ENCODE measurements at places on chromosomes 5 and 9.

DNA sequence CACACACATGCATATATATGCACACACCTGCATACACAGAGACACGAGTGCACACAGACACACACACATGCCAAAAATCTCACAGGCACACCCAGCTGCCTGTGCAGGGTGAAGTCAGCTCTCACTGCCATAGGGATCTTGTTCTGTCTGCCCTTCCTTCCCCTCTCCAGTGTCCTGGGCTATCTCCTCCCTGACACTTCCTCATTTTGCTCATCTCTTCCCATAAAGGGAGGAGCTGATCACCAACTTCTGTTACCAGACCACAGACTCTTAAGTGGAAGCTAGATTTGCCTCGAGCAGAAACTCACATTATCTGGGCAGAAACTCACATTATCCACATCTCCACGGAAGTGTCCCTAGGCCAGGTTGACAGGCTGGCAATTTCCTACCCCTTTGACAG, 28.7 kb downstream of the LCP2 start:
- no peak for DNase-seq

DNA sequence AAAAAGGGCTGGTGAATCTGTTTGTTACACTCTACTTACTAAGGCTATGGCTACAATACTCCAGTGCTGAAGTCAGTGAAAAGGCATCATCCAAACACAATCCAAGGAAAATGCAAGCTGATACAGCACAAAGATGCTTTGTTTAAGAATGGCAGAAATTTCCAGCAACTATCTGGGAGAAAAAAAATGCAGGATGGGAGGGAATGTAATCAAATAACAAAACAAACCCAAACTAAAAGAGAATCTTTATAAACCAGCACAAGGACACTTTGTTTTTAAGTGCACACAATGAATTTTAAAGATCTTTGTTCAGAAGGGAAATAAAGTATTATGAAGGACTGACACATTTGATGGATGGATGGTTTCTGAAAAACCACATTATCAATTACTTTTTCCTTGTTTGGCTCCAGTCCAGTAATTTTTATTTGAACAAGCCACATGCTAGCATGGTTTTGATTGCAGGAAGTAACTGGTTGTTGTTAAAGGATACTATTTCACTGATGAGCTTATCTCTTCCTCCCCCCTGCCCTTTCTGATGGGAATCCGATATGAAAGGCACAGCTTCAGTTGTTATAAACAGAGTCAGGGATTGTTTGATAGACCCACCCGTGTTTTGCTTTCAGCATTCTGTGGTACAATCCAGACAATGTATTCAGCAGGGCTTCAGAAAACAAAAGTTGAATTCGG, 12.1 kb upstream of the TLE4 start:
- no peak for DNase-seq

DNA sequence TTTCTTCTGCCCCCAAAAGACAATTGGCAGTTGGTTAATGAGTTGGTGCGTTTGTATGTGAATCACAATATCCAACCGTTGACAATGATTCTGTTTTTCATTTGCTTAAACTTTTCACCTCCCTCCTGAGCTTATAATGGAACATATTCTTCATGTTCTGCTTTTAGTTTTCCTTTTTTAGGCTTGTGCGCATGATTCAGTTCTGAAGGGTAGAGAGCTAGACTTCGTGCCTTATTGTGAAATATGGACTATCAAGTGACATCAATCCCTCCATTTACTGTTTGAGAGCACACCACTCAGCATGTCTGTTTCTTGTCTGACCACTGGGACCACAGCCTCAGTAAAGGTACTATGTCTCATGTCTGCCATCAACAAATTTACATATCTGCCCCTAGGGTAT, 30.5 kb upstream of the LPAR1 start:
- no peak for DNase-seq

DNA sequence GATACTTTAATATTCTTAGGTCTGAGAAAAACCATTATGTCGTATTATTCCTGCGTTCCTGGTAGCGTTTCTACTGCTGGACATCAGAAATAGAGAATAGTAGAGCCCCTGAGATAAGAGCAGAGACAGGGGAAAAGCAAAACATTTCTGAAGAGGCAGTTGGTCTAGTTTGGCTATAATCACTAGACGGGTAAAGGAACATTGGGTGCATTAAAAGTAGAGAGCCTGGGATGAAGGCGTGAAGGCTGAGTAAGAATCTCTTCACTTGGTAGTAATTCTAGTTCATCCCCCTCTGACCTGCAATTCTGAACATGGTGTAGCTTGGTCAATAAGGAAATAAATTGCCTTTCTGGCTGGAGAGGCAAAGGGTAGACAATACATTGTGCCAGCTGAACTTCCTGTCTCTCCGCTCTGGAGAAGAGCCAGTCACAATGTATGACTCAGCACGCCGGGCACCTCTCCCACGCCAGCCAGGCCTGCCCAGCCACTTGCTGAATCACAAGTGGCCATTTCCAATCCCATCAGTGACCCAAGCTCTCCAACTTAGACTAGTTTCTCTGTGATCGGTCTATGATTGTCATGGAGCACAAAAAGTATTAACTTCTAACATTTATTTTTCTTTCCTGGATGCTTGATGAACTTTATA, 75.4 kb downstream of the STK32A start:
- no peak for DNase-seq

All from stimulated activated CD8-positive, alpha-beta memory T cell treated with anti-CD3 and anti-CD28 coated beads, Interleukin-15, amount 100 ng/mL, for 48 hours (primary cell).